ENCODE measurements at places on chromosomes 7 and 10. TPM values are rescaled to one million over a fixed set of nuclear protein-coding genes. Genes with fewer than 3 reads are reported as not detected.

The ZNF467 gene
- 9.5 TPM for total RNA-seq

GRCh38 chr7:30479202-30480120 lies 877 bp upstream of the NOD1 start:
- no peak for DNase-seq
- peaks cover 39% of the 10 kb centered on the region for H3K4me1 ChIP-seq
- H3K4me3 ChIP-seq = peak overlapping the region; percentile 63

The IKZF1 gene
- 1.4 TPM for total RNA-seq

- no peaks in the 10 kb centered on the region for H3K27me3 ChIP-seq
- no peak overlapping the region for H3K4me3 ChIP-seq
- no peak for DNase-seq
- H3K27ac ChIP-seq = no peak overlapping the region
- no peaks in the 10 kb centered on the region for H3K4me1 ChIP-seq
Observed at GRCh38 chr7:96021568-96021967, 249.2 kb downstream of the DYNC1I1 start.

DNA sequence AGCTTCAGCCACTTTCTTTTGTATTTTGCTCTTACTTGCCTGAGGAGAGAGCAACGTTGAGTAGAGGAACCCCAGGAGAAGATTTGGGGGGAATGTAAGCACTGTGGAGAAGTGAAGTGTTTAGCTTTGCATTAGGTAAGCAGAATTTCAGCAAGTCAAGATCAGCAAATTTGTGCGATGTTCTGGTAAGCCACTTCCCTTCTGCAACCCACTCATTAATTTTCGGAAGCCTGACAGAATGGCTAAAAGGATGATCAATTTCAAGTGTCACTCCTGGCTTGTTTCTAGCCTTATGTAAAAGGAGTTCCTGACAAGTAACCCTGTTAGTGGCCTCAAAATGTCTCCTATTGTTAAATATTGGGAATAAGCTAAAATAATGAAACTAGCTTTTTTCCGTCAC lies 48.5 kb upstream of the NXPH1 start:
- DNase-seq = no peak
- no peaks in the 10 kb centered on the region for H3K4me1 ChIP-seq
- H3K27me3 ChIP-seq = no peaks in the 10 kb centered on the region
- H3K4me3 ChIP-seq = no peak overlapping the region
- no peaks in the 10 kb centered on the region for H3K36me3 ChIP-seq

DNA sequence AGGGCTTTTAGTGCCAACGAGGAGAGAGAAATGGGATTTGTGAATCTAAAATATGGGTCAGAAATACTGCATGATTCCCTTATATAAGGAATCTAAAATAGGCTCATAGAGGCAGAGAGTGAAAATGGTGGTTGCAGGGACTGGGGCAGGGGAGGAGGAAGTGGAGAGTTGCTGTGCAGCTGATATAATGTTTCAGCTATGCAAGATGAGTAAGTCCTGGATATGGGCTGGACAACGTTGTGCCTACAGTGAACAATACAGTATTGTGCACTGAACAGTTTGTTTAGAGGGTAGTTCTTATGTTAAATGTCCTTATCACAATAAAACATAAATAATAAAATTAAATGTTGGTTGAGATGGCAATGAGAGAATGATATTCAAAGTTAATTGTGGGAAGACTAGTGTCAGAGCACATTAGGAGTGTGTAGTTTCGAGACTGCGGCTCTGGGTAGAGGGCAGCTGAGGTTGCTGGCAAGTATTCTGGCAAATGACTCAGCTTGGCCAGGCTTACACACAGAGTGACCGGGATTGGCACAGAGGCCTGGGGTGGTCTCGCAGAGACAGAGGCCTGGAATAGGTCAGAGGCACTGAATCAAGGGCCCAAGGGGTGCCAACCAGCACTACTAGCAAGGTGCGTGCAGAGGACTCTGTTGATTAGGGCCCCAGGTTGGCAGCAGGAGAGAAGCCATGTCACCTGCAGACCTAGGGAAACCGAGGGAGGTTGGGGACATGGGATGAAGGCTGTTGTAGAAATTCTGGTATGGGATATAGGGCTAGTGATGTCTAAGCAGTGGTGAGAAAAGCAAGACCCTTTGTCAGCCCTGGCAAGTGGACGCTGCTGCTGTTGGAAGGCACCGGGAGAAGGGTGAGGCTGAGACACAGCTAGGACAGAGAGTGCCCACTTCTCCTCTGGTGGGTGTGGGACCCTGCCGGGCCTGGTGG lies 2.8 kb upstream of the DEPP1 start:
- peaks cover 45% of the 10 kb centered on the region for H3K36me3 ChIP-seq
- no peak overlapping the region for H3K4me3 ChIP-seq
- DNase-seq = peak; percentile 79
- no peaks in the 10 kb centered on the region for H3K27me3 ChIP-seq
- H3K27ac ChIP-seq = peak overlapping the region; percentile 81

DNA sequence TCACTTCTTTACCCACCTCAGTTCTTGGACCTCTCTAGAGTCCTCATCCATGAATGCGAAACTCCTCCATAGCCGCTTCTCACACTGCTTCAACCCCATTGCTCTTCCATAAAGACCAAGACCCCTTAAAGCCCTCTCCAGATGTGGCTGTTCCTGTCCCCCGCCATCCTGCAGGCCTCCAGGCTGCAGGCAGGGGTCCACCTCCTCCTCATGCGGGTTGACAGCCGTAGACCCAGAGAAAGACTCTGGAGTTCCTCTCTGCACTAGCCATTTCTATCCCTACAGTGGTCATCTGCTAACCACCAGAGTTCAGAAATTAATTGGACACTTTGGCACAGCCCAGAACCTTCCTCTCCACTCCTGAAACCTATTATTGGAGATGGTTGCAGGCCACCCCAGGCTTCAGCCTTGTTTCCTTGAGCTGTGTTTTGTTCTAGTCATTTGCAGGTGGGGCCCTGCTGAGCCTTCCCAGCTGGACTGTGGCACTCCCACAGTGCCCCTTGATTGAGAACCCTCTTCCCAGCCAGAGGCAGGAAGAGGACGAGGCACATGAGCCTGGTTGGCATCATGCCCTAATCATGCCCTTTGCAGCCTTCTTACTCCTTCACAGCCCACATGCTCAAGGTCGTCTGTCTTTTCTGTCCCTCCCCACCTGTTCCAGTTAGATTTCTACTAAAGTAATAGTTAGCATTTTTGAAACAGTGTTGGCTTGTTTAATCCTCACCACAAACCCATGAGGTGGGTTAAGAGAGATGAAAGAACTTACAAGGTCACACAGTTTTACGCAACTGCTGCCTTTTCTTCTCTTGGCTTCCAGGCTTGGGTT lies 23.9 kb downstream of the CUL1 start:
- no peaks in the 10 kb centered on the region for H3K27me3 ChIP-seq
- no peak overlapping the region for H3K27ac ChIP-seq
- peak; percentile 27 for DNase-seq

- DNase-seq = peak; percentile 80
- no peaks in the 10 kb centered on the region for H3K36me3 ChIP-seq
- no peaks in the 10 kb centered on the region for H3K27me3 ChIP-seq
- no peaks in the 10 kb centered on the region for H3K4me1 ChIP-seq
- H3K27ac ChIP-seq = peak overlapping the region; percentile 82
Observed at GRCh38 chr10:122462533-122463465, 1.4 kb downstream of the HTRA1 start.

The ZNF503 gene
- 7.5 TPM for total RNA-seq

DNA sequence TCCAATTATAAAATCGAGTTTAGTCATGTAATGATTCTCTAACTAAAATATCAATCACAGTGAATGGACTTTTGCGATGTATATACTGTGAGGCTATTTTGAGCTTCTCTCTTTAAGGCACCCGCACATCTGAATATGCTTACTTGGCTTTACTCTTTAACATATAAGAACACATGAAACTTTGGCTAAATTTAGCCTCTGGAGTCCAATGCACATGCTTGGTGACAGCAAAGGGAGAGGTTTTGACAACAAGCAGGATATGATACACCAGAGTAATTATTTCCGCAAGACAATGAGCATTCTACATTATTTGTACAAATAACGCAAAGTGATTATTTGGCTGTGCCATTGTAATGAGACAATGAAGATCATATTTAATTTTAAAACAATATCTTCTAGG lies 72.4 kb downstream of the ARID5B start:
- no peaks in the 10 kb centered on the region for H3K36me3 ChIP-seq
- no peaks in the 10 kb centered on the region for H3K27me3 ChIP-seq
- no peak for DNase-seq
- H3K27ac ChIP-seq = peak overlapping the region; percentile 58
- H3K4me3 ChIP-seq = no peak overlapping the region

DNA sequence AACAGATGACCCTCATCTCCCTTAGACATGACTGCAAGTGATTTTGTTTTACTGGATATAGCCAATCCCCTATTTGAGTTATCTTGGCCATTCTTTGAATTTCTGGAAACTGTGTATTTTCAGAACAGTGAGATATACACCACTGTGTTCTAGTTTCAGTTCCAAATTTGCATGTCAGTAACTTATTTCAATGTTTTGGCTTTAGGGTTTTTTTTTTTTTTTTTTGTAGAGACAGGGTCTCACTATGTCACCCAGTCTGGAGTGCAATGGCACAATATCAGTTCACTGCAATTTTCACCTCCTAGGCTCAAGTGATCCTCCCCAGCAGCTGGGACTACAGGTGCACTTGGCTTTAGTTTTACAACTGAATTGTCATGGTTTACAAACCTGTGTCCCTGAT lies 67.2 kb downstream of the ATAD1 start:
- no peaks in the 10 kb centered on the region for H3K27me3 ChIP-seq
- no peaks in the 10 kb centered on the region for H3K36me3 ChIP-seq
- no peak overlapping the region for H3K4me3 ChIP-seq
- no peak for DNase-seq
- H3K4me1 ChIP-seq = no peaks in the 10 kb centered on the region

DNA sequence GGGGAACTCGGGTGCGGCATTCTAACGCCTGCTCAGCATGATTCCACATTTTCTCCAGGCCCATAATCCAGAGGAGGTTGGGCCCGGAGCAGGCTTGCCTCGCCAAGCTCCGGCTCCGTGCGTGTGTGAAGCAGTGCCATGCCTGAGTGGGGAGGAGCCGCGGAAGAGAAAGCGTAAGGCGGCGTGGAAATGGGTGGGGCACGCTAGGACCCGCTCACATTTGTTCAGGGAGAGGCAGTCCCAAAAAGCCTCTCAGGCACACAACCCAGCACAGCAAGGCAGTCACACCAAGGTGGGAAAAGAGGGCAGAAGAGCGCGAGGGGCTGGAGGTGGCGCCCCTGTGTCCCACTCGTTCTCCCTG lies 695 bp upstream of the VDAC2 start:
- H3K4me3 ChIP-seq = peak overlapping the region; percentile 88
- peak; percentile 90 for DNase-seq
- H3K36me3 ChIP-seq = peaks cover 27% of the 10 kb centered on the region
- H3K27me3 ChIP-seq = no peaks in the 10 kb centered on the region
- peak overlapping the region; percentile 98 for H3K27ac ChIP-seq

DNA sequence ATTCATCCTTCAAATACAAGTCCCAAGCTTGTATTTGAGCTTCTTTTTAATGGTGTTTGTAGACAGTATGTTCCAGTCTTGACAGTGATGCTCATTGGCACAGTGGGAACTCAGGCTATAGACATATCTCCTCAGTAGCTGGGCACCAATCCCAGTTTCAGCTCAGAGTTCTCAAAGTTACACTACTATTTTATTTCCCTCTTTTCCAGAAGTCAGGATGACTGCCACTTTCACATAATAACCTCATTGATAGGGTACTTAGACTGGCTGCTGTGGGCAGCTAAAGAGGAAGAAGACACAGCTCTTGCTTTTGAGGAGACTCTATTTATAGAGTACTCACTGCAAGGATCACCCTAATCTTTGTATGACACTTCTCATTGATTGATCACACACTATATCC lies 2.4 kb downstream of the GBF1 start:
- no peaks in the 10 kb centered on the region for H3K4me1 ChIP-seq
- no peak for DNase-seq
- H3K27ac ChIP-seq = no peak overlapping the region
- H3K36me3 ChIP-seq = no peaks in the 10 kb centered on the region
- H3K27me3 ChIP-seq = no peaks in the 10 kb centered on the region

Data from heart left ventricle (tissue), 16 donors.